Astrocyte of the spinal cord (primary cell): ENCODE measurements at places on chromosomes 1 and 21.

DNA sequence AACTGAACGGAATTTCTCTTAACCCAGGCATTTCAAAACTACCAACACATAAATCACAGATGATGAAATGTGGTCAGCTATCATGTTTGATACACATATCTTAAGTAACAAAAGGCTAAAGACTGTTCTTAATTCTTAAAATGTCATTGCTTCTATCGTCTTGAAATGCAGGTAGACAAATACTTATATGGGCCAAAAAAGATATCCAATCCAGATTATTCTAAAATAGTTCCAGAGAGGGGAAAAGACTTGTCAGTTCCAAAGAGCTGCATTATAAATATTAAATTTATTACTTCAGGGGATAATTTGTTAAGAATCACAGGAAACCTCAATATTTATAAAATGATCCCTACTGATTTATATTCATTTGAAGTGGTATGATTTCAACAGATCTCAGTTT is 259.4 kb downstream of the FAF1 start:
- DNase-seq = no peak

DNA sequence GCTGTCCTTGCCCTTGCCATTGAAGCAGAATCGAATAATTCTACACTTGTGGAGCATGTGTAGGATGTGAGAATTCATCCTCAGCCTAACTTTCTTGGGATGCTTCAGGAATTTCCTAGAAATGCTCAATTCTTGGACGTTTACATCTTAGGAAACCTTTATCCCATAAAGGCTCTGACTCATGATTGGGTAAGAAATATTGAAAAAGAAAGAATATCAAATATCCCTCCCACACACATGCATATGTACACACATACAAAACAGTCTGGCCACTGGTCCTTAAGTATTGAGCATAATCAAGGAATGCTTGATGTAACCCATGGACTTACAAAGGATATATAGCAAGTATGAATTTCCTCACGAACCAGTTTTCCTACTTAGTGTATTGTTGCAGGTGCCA is 83.9 kb upstream of the IPO9 start:
- DNase-seq = peak; percentile 59

DNA sequence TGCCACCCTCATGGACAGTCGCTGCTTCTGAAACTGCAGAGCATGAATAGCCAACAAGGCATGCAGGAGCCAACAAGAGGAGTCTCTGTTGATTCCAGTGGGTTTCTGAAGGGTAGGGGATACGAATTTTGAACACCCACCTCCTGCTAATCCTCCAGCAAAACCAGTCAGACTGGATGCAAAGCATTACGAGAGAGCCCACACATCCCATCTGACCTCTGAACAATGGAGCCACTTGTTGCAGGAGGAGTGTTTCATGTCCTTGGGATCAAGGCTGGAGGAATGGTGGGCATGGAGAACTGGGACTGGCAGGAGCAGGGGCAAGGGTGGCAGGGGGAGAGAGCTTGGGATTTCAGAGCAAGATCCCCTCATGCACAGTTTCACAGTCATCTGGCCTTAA is 1.6 kb downstream of the VTCN1 start:
- DNase-seq = no peak

GRCh38 chr1:98556521-98557158 is 104.9 kb upstream of the SNX7 start:
- peak; percentile 6 for DNase-seq

DNA sequence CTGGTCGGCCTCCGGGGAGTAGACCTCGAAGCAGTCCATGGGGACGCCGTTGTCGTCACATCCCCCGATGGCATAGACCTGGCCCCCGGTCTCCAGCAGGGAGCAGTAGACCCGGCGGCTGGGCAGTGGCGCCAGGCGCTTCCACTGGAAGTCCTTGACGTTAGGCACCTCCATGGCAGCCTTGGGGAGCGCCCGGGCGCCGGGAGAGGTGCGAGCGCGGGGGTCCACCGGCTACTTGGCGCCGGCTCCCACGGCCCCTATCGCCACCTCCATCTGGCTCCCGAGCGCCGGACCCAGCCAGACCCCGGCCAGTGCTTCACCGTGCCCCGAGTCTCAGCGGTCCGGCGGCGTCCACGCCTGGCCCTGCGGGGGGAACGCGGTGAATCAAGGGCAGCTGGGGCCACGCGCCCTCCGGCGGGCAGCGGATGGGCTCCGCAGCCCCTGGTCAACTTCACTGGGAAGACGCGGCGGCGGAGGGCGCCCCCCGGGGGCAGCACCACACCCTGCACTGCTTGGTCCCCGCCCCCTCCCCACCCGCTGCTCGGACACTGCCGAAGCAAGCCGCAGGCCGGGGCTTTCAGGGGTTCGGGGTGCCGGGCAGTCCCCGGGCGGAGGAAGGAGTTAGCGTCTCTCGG is 13.2 kb downstream of the KLHDC8A start:
- DNase-seq = no peak

DNA sequence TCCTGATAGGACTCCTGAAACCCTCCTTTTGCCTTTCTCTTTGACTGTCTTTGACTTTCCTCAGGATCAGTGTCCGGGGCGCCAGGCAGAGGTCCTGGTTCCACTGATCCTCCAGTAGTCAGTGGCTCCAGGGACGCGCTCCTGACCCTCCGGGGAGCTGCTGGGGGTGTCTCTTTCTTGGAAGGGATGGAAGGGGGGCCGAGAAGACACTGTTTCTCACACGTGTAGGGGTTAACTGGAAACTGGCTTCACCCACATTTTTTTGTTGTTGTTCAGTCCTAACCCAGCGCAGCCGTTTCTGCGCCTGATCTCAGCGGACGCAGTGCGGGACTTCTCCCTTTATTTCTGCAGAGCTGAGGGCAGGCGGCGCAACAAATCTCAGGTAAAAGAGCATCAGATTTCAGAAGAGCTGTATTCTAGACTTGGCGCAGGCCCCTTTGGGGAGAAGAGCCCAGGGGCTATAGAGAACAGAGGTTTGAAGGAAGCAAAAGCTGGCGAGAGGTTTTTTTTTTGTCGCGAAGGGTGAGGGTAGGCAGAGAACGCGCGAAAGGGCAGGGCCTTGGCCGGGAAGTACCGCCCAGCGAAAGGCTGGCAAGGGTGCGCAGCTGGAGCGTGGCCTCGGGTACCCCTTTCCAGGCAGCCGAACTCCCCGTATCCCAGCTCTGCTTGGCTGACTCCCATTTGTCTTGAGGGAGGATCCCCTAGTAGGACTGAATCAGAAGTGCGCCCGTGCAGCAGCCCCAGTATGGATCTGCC is 4.3 kb upstream of the LHX9 start:
- no peak for DNase-seq

DNA sequence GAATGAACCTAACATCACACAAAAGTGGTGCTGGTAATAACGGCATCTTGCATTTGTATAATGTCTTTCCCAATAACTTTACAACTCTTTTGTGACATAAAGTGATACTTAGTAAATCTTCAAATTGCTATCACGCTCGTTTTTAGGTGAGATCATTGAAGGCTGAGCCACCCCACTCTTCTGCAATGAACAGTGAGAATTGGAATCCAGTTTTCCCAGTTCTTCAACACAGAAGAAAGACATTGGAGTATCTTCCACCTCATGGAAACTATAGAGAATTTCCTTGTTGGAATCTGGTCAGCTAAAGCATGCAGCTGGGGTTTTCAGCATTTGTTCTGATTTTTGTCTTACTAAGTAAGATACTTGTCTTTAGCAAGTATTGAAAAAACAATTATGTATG is 59.9 kb upstream of the NRIP1 start:
- no peak for DNase-seq
